NB4 (cell line): ENCODE measurements at places on chromosomes 13 and 19.

- DNase-seq: peak; percentile 68
Measured at GRCh38 chr19:2627319-2627829, 75.1 kb downstream of the GNG7 start.

- DNase-seq: no peak
Measured at GRCh38 chr13:94550062-94550738, 45.8 kb downstream of the TGDS start.

DNA sequence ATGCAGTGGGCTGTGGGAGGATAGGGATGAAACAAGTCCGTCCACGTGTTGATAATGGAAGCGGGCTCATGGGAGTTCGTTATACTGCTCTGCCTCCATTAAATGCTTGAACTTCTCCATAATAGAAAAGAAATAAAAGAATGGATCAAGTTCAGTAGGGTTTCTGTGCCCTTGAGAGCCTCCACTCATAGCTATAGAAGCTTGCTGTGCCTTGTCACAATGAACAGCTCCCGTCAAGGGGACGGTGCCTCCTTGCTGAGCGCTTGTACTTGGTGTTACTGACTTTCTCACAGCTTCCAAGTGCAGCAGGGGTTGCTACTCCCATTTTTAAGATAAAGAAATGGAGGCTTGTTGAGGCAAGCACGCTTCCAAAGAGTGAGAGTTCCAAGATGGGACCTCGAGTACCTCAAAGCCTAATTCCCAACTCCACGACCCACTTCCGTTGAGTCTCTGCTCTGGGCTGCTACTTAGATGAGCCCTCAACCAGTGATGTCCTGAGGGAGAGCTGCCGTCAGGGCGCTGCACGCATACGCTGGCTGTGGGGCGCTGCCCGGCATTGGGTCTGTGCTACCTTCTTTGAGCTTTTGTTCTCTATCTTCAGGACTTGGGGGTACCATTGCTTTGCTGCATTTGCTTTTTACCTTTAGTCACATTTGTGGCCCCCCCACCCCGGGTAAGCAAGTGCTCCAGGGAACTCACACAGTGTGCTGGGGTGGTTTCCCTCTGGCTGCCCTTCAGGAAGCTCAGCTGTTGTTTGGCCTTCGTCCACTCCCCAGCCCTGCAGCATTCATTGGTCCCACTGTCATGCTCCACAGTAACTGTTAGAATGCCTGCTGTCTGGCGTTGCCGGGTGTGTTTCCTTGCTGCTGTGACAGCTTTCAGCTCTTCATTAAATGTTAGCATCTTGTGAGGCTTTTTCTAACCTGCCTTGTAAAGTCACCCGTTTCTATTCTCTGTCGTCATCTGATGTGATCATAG, 9.5 kb downstream of the SNRNP70 start:
- DNase-seq: no peak

DNA sequence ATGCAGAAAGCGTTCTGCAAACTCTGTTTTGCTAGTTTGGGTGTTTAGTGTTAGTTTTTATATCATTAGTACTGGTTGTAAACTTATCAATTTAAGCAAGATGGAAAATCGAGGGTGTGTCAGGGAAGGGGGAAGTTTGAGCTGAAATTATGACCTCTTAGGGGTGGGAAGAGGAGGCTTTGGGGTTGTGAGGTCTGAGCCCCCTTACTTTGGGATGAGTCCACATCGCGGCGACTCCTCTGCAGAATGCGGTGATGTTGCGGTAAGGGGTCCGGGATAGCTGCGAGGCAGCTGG, 743 bp upstream of the NDUFS7 start:
- DNase-seq: peak; percentile 84

DNA sequence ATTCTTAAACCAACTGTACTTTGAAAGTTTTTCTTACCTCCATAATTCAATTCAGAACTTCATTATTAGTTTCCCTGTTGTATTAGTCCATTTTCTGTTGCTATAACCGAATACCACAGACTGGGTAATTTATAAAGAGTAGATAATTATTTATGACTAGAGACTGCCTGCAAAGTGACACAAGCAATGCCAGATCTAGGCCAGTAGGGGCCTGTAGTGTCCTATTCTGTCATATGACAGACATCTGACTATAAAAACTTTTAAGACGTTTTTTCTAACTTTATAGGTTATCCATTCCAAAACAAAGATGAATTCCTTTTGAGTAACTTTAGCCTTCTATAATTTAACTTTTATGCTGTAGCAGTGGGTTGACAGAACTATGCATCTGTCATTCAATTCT, 2783.8 kb downstream of the PCDH9 start:
- DNase-seq: peak; percentile 2
